ENCODE measurements at places on chromosomes 1 and 21.

DNA sequence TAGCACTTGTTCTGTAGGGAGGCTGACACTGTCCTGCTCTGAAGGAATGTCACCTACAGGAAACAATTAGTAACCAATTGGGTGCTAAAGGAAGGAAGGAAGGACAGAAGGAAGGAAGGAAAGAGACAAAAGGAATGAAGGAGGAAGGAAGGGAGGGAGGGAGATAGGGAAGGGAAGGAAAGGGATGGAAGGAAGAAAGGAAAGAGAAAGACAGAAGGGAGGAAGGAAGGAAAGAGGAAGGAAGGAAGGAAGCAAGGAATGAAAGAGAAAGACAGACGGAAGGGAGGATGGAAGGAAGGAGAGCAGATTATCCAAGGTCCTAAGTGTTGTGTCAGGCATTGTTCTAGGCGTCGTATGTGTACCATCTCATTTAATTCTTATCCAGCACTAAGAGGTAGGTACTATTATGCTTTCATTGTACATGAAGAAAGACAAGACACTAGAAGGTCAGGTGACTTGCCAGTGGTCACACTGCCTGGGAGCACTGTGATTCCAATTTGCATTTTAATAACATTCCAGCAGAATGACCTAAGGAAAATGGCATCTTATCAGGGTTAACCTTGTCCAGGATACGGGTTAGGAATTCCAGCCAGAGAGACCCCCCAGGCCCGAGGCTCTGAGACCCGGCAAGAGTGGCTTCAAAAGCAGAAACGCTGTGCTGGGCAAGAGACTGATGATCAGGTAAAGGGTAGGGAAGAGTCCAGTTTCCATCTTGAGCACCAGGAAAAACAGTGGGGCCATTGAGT is 29.6 kb downstream of the CLIC6 start:
- DNase-seq: no peak

GRCh38 chr1:16153999-16154673 is 1.7 kb downstream of the EPHA2 start:
- DNase-seq: no peak

DNA sequence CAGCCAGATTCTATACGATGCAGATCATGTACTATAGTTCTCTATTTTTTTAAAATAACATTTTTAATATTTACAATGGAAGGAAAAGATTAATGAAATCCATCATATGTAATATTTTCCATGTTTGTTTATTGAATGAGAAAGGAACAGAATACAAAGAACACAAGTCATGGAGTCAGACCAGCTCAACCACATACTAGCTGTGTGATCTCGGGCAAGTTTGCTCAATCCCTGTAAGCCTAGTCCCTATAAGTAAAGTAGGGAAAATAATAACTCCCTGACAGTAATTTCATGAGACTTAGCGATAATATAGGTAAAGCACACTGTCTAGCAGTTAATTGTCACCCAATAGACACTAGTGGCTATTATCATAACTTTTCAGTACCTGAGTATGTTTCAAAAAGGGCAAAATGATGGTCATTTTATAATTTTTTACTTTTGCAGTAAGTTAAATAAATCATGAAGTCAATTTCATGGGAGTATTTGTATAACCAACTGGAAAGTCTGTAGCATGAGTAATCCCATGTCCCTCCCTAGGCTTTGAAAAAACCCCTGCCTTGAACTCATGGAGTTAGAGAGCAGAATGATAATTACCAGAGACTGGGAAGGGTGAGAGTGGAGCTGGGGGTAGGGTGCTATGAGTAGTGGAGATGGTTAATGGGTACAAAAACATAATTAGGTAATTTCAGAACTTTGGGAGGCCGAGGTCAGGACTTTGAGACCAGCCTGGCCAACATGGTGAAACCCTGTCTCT is 37.0 kb upstream of the EPS15 start:
- no peak for DNase-seq

- no peak for DNase-seq
Observed at GRCh38 chr1:98211271-98211845, 290.5 kb upstream of the DPYD start.

- no peak for DNase-seq
Observed at GRCh38 chr1:167432780-167433179, 85.5 kb downstream of the CD247 start.

DNA sequence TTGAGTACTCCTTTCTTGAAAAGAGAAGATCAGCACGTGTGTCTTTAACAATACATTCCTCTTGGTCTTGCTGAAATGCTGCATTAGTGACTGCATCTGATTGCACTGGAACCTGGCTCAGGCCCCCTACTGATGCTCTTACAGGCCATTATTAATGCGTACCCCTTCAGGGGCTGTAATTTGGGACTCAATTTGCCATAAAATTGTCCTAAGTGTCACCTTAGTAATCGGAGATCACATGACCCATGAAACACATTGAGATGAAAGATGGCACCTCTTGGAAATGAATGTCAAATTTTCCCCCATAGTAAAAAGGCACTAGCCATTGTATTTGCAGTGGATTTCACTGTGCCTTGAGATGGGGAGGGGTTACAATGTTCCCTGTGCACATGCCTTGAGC is 563.3 kb downstream of the KIF26B start:
- no peak for DNase-seq

DNA sequence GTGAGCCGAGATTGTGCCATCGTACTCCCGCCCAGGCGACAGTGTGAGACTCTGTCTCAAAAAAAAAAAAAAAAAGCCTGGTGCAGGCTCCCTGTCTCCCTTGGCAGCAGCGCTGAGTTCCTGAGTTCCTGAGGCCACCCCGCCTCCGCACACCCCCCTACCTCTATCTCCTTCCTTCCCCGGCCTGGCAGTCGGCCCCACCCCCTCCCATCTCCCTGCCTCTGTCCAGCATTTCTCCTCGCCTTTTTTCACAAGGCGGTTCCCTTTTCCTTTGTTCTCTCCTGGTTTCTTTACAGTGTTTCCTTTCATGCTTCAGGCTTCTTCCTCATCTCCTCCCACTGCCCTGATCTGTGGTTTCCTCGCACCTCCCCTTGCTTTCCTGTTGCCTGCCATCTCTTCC is 2.7 kb downstream of the RORC start:
- peak; percentile 32 for DNase-seq

DNA sequence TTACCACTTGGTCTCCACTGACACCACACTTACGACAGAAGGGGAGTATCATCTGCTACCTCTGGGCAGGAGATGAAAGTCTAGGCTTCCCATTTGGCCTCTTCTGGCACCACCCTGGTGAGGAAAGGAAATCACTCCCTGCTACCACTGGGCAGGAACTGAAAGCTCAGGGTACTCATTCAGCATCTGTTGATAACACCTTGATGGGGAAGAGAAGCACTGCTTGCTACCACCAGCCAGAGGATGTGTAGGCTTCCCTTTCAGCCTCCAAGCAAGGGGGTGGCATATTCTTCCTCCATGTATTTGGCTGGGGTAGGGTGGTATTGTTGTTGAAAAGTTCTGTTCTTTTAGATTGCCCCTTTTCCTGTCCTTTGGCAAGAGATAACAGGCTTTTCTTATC is 115.0 kb downstream of the ACBD6 start:
- DNase-seq: no peak

GRCh38 chr1:185157599-185158412 is 839 bp downstream of the SWT1 start:
- DNase-seq: peak; percentile 14

DNA sequence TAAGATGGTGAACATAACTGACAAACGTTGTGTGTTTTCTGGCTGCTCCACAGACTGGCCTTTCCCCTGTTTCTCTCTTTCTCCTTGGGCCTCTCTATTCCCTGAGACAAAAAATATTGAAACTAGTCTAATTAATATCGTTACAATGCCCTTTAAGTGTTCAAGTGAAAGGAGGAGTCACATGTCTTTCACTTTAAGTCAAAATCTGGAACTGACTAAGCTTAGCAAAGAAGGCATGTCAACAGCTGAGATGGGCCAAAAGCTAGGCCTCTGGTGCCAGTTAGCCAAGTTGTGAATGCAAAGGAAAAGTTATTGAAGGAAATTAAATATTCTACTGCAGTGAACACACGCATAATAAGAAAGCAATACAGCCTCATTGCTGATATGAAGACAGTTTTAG is 32.2 kb upstream of the FCRL3 start:
- no peak for DNase-seq

DNA sequence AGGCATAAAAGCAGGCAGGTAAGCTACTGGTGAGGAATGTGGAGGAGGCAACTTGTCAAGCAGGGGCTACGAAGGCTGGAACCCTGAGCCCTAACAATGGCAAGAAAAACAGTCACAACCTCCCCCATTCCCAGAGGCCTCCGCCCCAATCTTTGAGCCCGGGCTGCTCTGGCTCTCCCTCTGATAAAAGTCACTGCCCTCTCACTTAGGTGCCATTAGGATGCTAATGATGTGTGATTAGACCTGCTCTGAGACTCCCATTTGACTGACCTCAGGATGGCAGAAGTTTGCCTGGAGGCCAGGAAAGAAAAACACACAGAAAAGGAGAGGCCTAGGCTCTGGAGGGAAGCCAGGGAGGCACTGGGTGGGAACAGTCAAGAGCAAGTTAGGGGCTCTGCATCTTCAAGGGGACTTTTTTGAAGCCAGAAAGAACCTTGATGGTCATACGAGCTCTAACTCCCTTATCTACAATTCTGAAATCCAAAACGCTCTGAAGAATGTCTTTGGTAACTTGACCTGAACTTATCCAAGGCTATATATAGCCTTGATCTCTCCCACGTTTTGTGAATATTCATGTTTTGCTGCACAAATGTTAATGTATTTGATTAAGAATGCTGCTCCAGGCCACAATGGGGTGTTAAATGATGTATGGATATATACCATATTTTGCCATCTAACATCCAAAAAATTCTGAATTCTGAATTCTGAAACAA is 98.9 kb downstream of the TRABD2B start:
- DNase-seq: no peak

- no peak for DNase-seq
Observed at GRCh38 chr1:18734001-18734400, 103.4 kb downstream of the PAX7 start.

DNA sequence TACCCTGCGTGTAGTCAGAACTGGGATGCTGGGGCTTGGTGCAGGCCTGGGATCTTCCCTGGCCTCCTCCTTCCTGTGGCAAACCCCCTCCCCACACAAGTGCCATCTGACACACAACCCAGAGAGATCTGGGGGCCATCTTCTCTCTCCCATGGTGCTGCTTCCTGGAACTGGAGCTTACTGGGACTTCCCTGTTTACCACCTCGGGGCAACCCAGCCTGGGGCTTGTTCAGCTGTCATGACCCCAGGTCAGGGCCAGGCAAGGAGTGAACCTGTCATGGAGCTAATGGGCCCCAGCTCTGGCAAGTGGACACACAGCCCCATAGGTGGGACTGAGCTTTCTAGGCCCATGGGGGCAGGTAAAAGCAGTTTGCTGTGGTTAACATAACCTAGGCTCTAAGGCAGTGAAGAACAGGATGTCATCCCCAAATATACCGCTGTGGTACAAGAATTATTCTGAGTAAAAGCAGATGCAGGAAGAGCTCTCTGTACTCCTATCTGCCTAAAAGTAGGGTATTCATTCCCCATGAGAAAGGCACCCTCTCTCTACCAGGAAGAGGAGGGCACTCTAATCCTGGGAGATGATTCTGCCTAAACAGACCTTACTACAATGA is 2.4 kb downstream of the TRIM11 start:
- no peak for DNase-seq

- no peak for DNase-seq
Observed at GRCh38 chr1:66778969-66779368, 22.1 kb downstream of the INSL5 start.

GRCh38 chr1:177054542-177054941 is 110.0 kb downstream of the ASTN1 start:
- DNase-seq: peak; percentile 3

DNA sequence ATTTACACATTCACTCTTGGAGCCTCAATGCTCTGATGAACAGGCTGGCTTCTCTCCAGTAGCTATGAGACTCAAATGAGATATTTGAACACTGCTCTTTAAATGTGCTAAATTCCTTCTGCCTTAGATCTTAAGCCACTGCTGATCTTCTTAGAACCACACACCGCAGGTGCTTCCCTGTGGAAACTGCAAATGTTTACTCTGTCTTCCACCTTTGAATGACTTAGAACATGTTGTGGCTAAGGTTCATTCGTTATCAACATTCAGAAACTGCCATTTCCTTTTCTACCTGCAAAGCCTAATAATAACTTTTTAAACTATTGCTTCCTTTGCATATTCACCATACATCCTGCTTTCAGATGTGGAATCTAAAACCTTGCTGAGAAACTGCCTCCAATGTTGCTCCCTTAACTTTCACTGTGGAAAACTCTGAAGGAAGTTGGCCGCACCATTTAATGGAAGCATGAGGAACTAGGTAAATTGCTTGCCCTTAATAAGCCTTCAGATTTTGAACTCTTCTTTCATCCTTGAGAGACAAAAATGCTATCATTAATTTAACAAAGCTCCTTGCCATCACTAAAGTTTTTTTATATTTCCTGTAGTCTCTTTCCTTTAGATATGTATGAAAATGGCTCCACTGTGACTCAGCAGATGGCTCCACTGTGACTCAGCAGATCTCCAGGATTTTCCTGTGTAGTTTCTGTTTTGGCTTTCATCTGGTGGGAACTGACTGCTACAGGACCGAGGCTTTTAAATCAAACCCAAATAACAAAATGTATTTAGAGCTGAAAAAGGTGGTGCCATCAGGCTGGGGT is 143.8 kb downstream of the TNFSF18 start:
- DNase-seq: peak; percentile 76

- no peak for DNase-seq
Observed at GRCh38 chr1:114853584-114853983, 1.1 kb upstream of the SYCP1 start.
